ENCODE measurements at places on chromosomes 16 and 17. TPM values are rescaled to one million over a fixed set of nuclear protein-coding genes. Genes with fewer than 3 reads are reported as not detected.

LGALS9B gene
- not detected for total RNA-seq

GRCh38 chr17:30191072-30191471 is 44.4 kb downstream of the SLC6A4 start:
- no peak for DNase-seq

- no peak for DNase-seq
Measured at GRCh38 chr16:86966777-86967176, 350.4 kb downstream of the C16orf95 start.

SEBOX gene
- total RNA-seq: not detected

DNA sequence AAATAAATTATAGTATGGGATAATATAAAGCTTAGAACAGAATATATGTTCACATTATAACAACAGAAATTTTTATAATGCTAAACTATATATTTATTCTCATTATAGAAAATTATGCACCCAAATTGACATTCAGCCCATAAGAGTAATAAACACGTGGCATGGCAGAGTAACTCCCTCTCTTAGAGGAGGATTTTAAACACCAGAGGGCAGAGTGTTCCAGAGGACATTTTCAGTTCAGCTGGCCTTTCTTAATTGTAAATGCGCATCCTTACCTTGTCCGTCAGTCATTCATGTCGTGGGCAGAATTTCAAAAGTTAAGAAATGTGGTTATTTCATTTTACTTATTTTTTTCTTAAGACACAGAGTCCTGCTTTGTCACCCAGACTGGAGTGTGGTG is 147.1 kb downstream of the TANC2 start:
- DNase-seq: no peak

MMP25 gene
- total RNA-seq: 23.9 TPM

DNA sequence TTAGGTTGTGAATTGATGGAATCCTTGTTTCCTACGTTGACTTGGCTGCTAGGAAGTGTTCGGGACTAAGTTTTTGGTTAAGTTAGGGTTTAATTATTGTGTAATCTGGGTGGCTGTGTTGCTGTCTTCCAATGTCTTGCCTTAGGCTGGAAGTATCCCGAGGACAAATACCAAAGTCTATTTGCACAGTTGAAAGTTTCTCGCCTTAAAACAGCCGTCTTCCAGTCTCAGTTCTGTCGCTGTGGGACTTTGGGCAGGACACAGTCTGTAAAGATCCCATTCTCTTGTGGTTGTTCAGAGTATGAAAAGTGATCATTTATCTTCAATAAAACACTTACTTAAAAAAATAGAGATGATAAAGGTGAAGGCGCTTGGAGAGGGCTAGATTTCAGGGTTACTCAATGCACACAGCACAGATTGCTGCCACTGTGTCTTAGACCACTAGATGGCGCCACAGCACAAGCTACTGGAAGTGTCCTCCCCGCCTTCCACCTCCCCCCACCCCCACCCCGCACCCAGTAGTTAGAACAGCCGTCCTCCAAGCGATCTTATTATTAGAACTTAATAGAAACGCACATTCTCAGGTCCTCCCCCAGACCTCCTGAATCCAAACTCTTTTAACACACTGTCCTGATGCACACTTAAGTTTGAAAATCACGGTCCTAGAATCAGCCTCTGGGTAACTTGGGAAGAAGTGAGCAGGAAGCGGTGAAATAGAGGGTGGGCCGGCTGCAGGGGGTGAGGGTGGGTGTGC is 45.8 kb downstream of the AKAP1 start:
- DNase-seq: peak; percentile 89

IFT20 gene
- 19.3 TPM for total RNA-seq

DNA sequence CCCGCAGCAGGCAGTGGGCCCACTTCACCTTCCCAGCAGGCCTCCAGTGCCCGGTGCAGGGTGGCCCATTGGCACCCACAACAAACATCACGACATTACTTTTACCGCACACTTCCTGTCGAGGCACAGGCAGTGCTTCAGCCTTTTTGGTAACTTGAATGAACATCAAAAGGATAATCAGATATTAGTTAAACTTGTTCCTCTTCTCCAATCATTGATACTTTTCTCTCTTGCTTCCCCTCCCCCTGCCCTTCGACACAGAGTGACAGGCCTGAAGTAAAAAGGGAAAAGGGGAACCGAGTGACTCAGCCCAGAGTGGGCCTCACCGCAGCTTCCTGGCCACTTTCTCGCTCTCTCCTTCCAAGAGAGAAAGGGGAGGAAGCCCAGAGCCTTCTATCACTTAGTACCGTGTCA is 507.0 kb downstream of the MAF start:
- no peak for DNase-seq

GRCh38 chr16:14446796-14447195 is 183.3 kb downstream of the PARN start:
- DNase-seq: no peak

DNA sequence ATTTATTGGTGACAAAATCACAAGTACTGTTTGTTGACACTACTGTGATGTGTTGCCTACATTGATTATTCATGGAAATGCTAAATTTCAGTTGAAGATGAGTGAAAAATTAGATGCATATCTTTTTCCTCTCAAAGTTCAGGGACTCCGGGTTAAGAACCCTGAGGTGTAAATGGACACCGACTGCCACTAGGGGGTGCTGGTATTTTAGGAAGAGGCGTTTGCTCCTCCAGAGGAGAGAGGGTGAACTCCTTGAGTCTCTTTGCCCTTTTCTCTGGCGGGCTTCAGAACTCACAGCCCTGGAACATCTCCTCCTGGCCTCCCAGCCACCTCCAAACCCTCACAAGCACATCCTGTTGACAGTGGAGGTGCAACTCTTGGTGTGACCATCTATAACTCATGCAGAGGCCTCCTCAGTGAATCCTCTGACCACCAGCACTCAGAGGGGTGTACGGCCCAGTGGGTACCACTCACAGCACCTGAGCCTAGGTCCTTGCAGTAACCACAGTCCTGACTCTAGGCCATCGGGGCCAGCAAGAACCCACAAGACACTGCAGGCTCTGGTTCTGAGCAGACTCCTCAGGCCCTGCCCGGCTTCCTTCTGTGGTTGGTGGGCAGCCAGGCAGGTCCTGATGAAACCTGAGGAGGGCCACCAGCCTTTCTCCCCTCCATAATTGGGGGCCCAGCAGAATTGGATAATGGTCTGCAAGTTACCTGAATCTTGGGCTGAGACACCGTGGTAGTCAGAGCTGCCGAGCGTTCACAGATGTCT is 26.2 kb upstream of the PIK3R5 start:
- DNase-seq: no peak

UTS2R gene
- total RNA-seq: 0.63 TPM

GRCh38 chr17:65231662-65232335 is 94.6 kb downstream of the RGS9 start:
- DNase-seq: peak; percentile 70

GRCh38 chr16:726438-727290 is at the start of the genes CCDC78 and HAGHL:
Gene CCDC78, minus strand, starts transcription at chr16:726443. Its CDS starts 76 bp downstream, at chr16:726367.
Gene HAGHL, plus strand, starts transcription at chr16:727106. Its CDS starts 404 bp downstream, at chr16:727510.
- no peak for DNase-seq

FGF11 gene
- 15.0 TPM for total RNA-seq

KRT33A gene
- not detected for total RNA-seq

- DNase-seq: no peak
Measured at GRCh38 chr17:32349503-32349853, 479 bp upstream of the ZNF207 start.

DNA sequence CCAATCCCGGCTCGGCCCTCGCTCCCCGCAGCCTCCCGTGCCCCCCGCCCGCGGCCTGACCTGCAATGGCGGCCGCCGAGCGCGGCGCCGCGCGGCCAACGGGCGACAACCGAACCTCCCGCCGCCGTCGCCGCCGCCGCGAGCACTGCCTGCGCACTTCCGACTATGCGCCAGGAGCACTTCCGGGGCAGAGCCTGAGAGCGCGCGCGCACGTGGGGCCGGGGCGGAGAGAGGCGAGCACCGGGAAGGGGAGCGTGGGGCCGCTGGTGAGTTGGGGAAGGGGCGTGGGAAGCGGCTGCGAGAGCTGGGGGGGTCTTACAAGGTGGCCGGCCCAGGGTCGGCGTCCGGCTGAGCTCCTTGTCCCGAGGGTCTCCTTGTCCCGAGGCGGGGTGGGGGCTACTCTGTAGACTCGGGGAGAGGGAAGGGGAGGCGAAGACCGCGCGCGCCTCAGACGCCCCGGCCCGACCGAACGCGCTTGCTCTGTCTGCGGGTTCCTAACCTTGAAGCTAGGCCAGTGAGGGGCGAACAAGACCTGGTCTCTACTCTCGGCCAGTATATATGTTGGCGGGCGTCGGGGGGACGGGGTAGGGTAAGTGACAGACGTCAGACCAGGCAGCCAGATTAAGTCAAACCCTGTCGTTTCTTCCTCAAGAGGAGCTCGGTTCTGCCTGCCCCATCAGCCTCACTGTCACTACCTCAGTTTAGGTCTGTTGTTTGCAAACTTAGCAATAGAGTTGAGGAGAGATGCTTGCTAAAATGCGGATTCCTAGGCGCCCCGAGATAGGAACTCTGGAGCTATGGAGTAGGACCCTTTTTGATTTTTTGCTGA is at the start of the genes CHTF8 and UTP4:
TSS of gene CHTF8 (minus strand) at position 165 of the 829 bp plus-strand sequence. CDS start 11,130 bp downstream, outside the sequence.
TSS of gene UTP4 (plus strand) at position 226 of the 829 bp plus-strand sequence. CDS start 811 bp downstream, outside the sequence.
- DNase-seq: no peak

DNA sequence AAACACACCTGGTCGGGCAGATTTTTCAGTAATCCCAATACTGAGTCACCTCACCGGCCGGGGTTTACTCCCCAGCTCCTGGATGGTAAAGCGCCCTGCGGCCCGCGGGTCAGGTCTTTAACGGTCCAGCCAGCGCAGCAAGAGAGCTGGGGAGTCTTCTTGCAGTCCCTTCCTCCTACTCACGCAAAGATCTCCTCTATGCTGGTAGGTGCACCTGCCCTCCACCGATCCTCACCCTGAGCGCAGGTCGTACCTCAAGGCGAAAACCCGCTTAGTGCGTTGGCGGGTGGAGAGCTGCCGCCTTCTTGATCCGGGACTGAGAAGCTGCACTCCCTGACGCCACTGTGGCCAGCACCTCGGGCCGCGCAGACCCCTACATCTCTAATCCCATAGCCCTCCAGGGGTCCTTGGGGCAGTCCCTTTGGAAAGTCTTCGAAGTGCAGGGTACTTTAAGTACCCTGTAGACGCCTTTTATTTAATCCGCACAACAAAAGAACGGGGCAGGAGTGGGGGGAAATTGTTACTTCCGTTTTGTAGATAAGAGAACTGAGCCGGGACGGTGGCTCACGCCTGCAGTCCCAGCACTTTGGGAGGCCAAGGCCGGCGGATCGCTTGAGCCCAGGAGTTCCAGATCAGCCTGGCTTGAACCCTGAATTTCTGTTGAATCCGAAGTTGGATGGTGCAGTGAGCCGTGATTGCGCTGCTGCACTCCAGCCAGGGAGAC is 10.4 kb upstream of the HOXB13 start:
- peak; percentile 65 for DNase-seq

DNA sequence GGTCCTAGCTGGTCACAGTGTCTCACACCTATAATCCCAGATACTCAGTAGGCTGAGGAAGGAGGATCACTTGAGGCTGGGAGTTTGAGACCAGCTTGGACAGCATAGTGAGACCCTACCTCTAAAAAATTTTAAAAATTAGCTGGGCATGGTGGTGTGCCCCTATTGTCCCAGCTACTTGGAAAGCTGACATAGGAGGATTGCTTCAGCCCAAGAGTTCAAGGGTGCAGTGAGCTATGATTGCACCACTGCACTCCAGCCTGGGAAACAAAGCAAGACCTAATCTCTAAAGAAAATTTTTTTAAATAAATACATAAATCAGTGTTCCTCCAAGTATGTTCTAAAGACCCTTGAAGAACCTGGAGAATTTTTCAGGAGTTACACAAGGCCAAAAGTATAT is 50.6 kb upstream of the GNAO1 start:
- DNase-seq: no peak

EPN2 gene
- total RNA-seq: 55.8 TPM

EXOC3L1 gene
- total RNA-seq: 1.3 TPM

- no peak for DNase-seq
Measured at GRCh38 chr17:53462393-53462811, 360.3 kb upstream of the KIF2B start.

TEDC2 gene
- total RNA-seq: 54.2 TPM

DNA sequence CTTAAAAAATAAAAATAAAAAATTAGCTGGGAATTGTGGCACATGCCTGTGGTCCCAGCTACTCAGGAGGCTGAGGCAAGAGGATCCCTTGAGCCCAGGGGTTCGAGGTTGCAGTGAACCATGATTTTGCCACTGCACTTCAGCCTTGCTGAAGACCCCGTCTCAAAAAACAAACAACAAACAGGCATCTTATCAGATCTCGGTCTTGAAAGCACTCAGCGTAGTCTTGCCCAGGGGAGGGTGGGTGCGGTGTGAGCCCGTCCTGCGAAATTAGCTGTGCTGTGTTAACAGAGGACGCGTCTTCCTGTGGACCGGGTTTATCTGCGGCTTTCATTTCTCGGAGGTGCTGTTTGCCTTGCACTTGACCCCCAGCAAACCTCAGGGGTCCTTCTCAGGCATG is 5.4 kb downstream of the GAA start:
- no peak for DNase-seq

DNA sequence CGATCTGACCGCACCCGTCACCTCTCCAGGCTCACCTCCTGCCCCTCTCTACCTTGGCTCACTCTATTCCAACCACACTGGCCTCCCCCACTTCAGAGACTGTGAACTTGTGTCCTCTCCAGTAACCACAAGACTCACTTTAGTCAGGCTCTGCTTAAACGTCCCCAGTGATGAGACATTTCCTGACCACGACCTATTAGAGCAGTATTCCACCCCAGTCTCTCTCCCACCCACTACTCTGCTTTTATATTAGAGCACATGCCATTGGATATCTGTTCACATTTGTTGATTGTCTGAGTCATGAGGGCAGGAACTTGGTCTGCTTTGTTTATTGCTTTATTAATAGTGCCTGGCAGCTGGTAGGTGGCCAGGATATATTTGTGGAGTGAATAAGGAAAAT is 20.1 kb downstream of the COX11 start:
- DNase-seq: no peak

ASPA gene
- not detected for total RNA-seq
